ENCODE measurements at places on chromosomes 16 and 17.

GRCh38 chr17:57080718-57081117 lies 4.3 kb upstream of the AKAP1 start:
- DNase-seq = no peak

DNA sequence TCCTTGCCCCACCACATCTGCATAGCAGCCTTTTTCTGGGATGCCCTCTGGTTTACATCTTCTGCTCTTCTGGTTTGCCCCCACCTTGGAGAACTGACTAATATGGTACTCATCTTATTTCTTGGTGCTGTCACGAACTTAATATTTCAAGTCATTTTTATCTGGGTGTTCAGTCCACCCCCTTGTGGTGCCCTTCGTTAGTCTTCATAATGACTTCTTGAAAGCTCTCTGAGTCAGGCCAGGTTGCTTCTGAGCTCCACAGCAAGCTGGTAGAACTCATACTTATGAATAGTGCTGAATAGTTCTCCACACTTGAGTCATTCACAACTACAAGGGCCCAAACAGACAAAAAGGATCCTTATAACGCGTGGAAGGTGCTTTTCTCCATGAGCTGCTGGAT lies 35.8 kb upstream of the TEKT3 start:
- no peak for DNase-seq

DNA sequence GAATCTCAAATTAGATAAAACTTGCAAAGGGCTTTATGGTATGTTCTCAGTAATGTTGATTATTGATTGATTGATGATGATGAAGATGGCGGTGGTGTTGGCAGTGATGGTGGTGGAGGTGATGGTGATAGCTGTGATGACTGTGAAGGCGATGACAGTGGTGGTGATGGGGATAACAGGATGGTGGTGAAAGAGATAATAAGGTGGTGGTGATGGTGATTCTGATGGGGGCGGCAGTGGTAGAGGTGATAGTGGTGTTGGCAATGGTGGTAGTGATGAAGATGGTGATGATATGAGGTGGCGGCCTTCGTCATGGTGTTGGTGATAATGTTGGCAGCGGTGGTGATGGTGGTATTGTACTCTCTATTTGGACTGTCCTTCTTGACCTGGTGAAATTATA lies 238.3 kb downstream of the XYLT1 start:
- DNase-seq = no peak

DNA sequence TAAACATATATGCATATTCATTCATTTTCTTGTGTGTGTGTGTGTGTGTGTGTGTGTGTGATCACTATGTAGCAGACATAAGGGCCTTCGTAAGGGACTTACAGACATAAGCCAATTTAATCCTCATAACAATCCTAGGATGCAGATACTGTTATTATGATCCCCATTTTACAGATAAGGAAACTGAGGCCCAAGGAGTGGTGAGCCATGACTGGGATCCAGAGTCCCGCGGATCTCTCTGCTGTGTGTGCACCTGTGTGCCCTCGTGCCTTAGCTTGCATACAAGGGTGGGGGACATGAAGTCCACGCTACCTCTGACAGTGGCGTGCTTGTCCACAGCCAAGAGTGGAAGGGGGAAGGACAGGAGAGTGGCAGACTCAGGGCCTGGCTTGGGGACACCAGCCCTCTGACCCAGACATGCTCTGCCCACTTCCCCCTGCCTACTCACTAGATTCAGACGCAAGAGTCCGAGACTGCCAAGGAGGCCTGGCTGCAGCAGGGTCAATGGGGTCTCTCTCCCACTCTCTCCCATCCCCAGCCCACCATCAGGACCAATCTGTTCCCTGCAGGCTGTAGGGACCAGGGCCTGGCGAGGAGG lies 9.8 kb upstream of the SMTNL2 start:
- no peak for DNase-seq

DNA sequence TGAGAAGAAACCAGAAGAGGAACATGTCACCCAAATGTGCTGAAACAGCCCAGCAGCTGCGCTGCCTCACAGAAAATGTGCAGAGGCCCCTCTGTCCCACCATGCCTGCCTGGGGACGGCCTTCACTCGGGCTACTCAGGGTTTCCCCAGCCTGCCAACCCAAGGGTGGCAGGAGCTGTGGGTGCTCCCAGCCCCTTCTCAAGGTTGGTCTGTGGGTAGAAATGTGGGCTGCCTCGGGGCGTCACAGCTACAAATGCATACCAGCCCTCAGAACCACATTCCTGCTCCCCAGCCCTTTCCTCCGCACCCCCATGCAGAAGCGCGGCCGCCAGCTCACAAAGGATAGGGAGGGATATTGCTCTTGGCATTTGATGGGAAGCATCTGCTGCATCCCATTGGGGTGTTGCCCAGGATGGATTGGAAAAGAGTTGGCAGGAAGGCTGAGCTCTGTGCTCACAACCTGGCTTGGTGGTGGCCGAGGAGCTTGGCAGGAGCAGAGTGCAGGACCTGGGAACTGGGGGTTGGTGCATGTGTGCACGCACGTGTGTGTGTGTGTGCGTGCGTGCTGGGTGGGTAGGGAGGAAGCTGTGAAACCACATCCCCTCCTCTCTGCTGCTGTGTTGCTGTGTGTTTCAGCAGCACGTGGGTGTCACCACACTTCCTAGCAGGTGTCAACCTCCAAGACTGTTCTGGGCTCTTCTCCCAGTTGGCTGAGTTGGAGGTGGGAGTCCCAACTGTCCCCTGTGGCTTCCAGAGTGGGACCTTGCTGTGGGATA lies 304.4 kb downstream of the SEC14L1 start:
- DNase-seq = peak; percentile 88

GRCh38 chr16:57383276-57384247 lies 11.3 kb downstream of the CX3CL1 start:
- no peak for DNase-seq
